ENCODE measurements at places on chromosomes 7 and 10. TPM values are rescaled to one million over a fixed set of nuclear protein-coding genes. Genes with fewer than 3 reads are reported as not detected.

Gene C10orf67
- total RNA-seq, result 0.45 TPM

GRCh38 chr7:102273749-102274712 is 12.6 kb upstream of the SH2B2 start:
- peak overlapping the region; percentile 60 for H3K4me3 ChIP-seq
- H3K27me3 ChIP-seq, result no peaks in the 10 kb centered on the region
- no peak overlapping the region for H3K27ac ChIP-seq
- no peaks in the 10 kb centered on the region for H3K36me3 ChIP-seq

Gene PTPRN2
- 1.9 TPM for total RNA-seq

Gene GRK5
- total RNA-seq, result 2.4 TPM

- H3K4me1 ChIP-seq, result peaks cover 25% of the 10 kb centered on the region
- H3K27ac ChIP-seq, result no peak overlapping the region
- DNase-seq, result no peak
- no peaks in the 10 kb centered on the region for H3K27me3 ChIP-seq
- no peaks in the 10 kb centered on the region for H3K36me3 ChIP-seq
Measured at GRCh38 chr10:8449909-8450308, 395.4 kb downstream of the GATA3 start.

DNA sequence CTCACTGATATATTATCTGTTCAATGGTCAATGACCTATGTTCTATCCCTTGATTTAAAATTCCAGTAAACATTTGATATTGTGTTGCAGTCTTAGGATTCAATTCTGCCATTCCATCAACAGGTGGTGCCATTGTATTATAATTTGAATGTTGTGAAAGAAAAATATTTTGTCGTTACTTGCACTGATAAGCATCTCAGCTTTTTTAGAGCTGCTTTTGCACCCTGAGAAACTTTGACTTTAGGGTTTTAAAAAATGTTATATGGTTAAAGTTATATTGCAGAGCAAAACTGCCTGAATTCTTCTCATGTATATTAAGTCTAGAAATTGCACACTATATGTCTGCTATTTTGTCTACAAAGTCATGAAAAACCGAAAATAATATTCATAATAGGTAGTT is 18.8 kb upstream of the MINDY3 start:
- no peak for DNase-seq
- no peaks in the 10 kb centered on the region for H3K4me1 ChIP-seq
- no peak overlapping the region for H3K4me3 ChIP-seq
- H3K27ac ChIP-seq, result no peak overlapping the region

GRCh38 chr10:85212526-85212925 is 884.1 kb downstream of the CCSER2 start:
- H3K27ac ChIP-seq, result no peak overlapping the region
- H3K4me3 ChIP-seq, result no peak overlapping the region
- H3K36me3 ChIP-seq, result no peaks in the 10 kb centered on the region
- no peak for DNase-seq
- no peaks in the 10 kb centered on the region for H3K27me3 ChIP-seq
- H3K4me1 ChIP-seq, result no peaks in the 10 kb centered on the region

- H3K27ac ChIP-seq, result peak overlapping the region; percentile 91
- H3K36me3 ChIP-seq, result peaks cover 16% of the 10 kb centered on the region
- peak overlapping the region; percentile 26 for H3K4me3 ChIP-seq
Measured at GRCh38 chr7:131234719-131235488, 92.8 kb upstream of the MKLN1 start.

Gene PPP3CB
- 26.4 TPM for total RNA-seq

Gene SPDYE3
- total RNA-seq, result not detected

GRCh38 chr7:47804767-47805545 is 143.3 kb downstream of the PKD1L1 start:
- H3K36me3 ChIP-seq, result no peaks in the 10 kb centered on the region
- peaks cover 14% of the 10 kb centered on the region for H3K4me1 ChIP-seq
- H3K27ac ChIP-seq, result peak overlapping the region; percentile 19
- no peak for DNase-seq
- no peaks in the 10 kb centered on the region for H3K27me3 ChIP-seq

DNA sequence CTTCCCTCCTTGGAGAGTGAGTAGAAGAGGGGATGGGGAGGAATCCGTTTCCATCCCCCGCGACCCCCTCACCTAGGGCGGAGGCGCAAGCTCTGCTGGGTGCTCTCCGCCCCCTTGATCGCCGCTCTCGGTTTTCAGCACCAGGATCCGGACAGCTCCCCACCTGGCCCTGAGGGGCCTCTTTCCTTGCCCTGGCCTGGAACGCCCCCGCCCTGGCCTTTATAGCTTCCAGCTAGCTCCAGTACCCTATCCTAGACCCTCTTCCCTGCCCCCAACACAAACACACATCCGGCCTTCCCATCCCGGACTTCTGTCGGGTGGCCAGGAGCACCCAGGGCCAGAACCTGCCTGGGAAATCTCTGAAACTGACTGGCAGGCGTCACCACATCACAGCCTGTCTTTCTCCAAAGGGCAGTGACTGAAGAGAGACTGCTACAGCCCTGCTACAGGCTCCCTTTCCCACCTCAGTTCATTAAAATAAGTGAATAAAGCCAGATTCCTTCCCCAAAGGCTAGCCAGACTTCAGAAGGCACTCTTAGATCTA is 72.3 kb upstream of the LEP start:
- peak overlapping the region; percentile 72 for H3K4me3 ChIP-seq
- no peak overlapping the region for H3K27ac ChIP-seq
- peak; percentile 30 for DNase-seq
- H3K27me3 ChIP-seq, result peaks cover 60% of the 10 kb centered on the region

DNA sequence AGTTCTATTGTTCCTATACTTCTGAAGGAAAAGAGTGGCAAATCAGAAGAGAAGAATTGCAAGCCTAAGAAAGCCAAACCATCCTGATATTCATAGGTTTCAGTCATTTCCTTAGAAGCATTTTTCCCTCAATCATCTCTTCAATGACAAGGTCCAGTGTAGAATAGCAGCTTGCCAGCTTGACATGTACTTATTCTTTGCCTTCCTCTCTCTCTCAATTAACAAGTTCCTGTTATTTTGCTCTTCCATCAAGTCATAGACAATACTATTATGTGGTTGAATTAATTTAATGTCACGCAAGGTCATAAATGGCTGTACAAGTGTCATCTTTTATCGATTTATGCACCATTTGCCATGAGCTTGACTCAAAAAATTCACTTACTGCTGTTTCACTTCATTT is 216.3 kb upstream of the MBL2 start:
- no peaks in the 10 kb centered on the region for H3K36me3 ChIP-seq
- H3K27me3 ChIP-seq, result no peaks in the 10 kb centered on the region
- no peak overlapping the region for H3K27ac ChIP-seq
- H3K4me1 ChIP-seq, result no peaks in the 10 kb centered on the region
- H3K4me3 ChIP-seq, result no peak overlapping the region

Gene TAC1
- 2.8 TPM for total RNA-seq

Gene SPDYE2
- not detected for total RNA-seq

- no peaks in the 10 kb centered on the region for H3K27me3 ChIP-seq
- no peak for DNase-seq
- no peak overlapping the region for H3K27ac ChIP-seq
- H3K36me3 ChIP-seq, result no peaks in the 10 kb centered on the region
- H3K4me3 ChIP-seq, result no peak overlapping the region
Measured at GRCh38 chr7:10122551-10123100, 851.0 kb upstream of the PHF14 start.

DNA sequence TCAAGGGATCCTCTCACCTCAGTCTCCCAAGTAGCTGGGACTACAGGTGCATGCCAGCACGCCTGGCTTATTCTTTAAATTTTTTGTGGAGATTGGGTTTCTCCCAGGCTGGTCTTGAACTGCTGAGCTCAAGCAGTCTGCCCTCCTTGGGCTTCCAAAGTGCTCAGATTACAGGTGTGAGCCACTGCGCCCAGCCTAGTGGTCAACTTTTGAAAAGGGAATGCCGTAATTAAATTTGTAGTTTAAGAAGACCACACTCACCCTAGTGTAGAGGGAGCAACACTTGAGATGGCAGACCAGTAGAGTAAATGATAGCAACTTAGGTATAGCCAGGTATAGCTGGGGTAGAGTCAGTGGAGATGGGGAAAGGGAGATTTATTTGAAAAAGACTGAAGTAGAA is 17.6 kb downstream of the ZRANB1 start:
- H3K36me3 ChIP-seq, result no peaks in the 10 kb centered on the region
- no peak overlapping the region for H3K27ac ChIP-seq
- no peak for DNase-seq
- H3K4me1 ChIP-seq, result no peaks in the 10 kb centered on the region
- H3K4me3 ChIP-seq, result no peak overlapping the region

DNA sequence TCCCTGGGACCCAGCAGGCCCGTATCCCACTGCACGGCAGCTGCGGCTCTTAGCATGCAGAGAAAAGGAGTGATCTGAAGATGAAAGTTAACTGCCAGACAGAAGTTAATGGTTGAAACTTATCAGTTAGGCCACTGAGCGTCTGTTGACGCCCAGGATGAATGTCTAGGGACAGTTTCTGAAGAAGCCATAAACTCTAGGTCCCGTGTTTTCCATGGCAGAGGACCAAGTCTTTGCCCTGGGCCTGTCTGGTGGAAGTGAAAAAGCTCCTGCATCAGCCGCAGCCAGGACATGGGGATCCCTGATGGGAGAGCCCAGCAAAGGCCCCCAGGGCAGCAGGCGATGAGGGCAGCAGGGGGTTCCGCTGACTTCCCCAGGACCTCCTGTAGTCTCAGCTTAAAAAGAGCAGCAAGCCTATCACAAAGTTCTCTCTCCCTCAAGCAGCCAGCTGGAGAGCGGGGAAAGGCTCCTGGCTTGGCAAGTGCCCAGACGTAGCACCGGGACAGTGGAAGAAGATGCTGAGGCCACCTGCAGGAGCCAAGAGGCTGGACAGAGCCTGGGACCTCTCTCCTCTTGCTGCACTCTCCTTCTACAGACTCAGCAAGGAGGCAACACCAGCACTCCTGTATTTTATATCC is 79.6 kb downstream of the TNS3 start:
- peaks cover 53% of the 10 kb centered on the region for H3K4me1 ChIP-seq
- peaks cover 16% of the 10 kb centered on the region for H3K36me3 ChIP-seq
- H3K27ac ChIP-seq, result no peak overlapping the region
- no peak overlapping the region for H3K4me3 ChIP-seq
- no peak for DNase-seq
- H3K27me3 ChIP-seq, result no peaks in the 10 kb centered on the region

- no peaks in the 10 kb centered on the region for H3K27me3 ChIP-seq
- peak overlapping the region; percentile 95 for H3K4me3 ChIP-seq
- H3K4me1 ChIP-seq, result peaks cover 32% of the 10 kb centered on the region
- no peak for DNase-seq
- peaks cover 32% of the 10 kb centered on the region for H3K36me3 ChIP-seq
Measured at GRCh38 chr7:17940951-17941431, 697 bp upstream of the SNX13 start.

DNA sequence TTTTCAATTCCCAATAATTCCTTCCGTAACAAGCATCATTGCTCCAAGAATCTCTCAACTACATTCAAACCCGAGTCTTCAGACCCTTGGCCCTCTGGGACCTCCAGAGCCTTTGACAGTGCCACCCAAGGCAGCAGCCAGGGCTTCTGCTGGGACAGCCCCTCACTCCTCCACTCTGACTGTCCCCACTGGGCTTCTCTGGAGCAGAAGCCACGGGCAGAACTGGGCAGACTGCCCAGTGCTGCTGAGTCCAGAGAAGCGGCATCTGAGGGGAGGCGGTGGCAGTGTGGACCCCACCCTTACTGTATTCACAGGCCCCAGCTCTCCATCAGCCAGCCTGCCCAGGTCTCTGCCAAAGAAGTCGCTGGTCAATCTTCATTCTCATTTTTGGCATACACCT is 8.8 kb downstream of the CYREN start:
- H3K4me1 ChIP-seq, result peaks cover 32% of the 10 kb centered on the region
- no peaks in the 10 kb centered on the region for H3K27me3 ChIP-seq
- H3K4me3 ChIP-seq, result no peak overlapping the region
- H3K27ac ChIP-seq, result peak overlapping the region; percentile 82
- no peak for DNase-seq

- peaks cover 50% of the 10 kb centered on the region for H3K36me3 ChIP-seq
- H3K4me1 ChIP-seq, result no peaks in the 10 kb centered on the region
- DNase-seq, result no peak
- H3K27ac ChIP-seq, result no peak overlapping the region
- no peak overlapping the region for H3K4me3 ChIP-seq
Measured at GRCh38 chr7:5441840-5442503, 18.3 kb upstream of the TNRC18 start.

DNA sequence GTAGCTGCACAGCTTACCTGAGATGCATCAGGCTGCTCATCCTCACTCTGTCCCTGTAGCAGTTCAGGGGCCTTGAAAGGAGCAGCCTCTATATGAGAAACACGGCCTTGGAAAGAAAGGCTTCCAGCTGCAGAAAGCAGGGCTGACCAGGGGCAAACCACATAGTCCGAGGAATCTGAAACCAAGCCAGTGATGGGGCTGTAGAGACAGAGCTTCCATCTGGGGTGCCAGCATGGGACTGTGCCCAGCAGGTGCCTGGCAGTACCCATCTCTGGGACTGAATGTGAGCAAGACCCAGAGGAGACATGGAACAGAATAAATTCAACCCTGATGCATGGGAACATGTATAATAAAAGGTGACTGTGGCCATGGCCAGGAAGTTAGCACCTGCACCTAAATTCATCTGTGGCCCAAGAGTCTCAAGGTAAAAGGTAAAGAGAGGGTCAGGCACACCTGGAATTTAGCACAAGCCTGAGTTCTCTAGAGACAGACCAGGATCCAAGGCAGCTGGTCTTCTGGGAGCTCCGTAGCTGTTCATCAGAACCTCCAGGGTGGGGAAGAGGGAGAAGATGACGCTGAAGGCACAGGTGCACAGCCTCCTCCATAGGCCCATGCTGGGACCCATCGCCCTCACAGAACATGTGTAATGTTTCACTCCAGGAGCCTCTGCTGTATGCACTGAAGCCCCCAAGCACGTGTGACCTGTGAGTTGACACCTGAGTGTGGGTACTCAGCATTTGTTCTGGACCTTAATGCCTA is 25.3 kb downstream of the FRMPD2 start:
- H3K27me3 ChIP-seq, result peaks cover 17% of the 10 kb centered on the region
- H3K27ac ChIP-seq, result no peak overlapping the region
- no peak for DNase-seq
- H3K4me3 ChIP-seq, result no peak overlapping the region
- H3K36me3 ChIP-seq, result peaks cover 4% of the 10 kb centered on the region

GRCh38 chr7:151756866-151757265 is 120.0 kb downstream of the PRKAG2 start:
- DNase-seq, result no peak
- H3K27me3 ChIP-seq, result no peaks in the 10 kb centered on the region
- peaks cover 7% of the 10 kb centered on the region for H3K36me3 ChIP-seq
- H3K4me1 ChIP-seq, result peaks cover 57% of the 10 kb centered on the region
- peak overlapping the region; percentile 25 for H3K27ac ChIP-seq

DNA sequence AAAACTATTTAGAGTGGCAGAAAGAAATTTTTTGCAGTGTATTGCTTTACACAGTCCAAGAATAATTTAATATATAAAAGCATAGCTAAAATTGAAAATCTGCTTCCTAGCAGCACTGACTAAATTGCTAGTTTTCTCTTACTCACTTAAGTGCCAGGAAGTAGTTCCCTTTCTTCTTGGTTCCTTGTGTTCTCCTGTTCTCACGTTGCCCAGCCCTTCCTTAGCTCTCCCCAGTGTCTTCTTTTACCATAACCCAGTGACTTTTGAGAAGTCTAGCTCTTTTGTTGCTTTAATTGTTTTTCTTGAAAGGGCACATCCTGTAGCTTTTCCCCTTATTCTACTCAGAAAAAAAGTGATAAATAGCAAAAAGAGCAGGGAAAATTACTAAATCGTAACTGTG is 215.5 kb downstream of the THSD7A start:
- H3K4me1 ChIP-seq, result no peaks in the 10 kb centered on the region
- no peaks in the 10 kb centered on the region for H3K36me3 ChIP-seq
- no peak overlapping the region for H3K27ac ChIP-seq
- H3K27me3 ChIP-seq, result no peaks in the 10 kb centered on the region
- H3K4me3 ChIP-seq, result no peak overlapping the region

Gene KNDC1
- 1.2 TPM for total RNA-seq

Gene NEUROG3
- total RNA-seq, result not detected

GRCh38 chr10:124652200-124652599 is 92.0 kb downstream of the FAM53B start:
- H3K4me1 ChIP-seq, result no peaks in the 10 kb centered on the region
- H3K27me3 ChIP-seq, result no peaks in the 10 kb centered on the region
- no peaks in the 10 kb centered on the region for H3K36me3 ChIP-seq
- no peak overlapping the region for H3K4me3 ChIP-seq

Measured in Calu3 (cell line).